ENCODE measurements at places on chromosomes 4 and X.

DNA sequence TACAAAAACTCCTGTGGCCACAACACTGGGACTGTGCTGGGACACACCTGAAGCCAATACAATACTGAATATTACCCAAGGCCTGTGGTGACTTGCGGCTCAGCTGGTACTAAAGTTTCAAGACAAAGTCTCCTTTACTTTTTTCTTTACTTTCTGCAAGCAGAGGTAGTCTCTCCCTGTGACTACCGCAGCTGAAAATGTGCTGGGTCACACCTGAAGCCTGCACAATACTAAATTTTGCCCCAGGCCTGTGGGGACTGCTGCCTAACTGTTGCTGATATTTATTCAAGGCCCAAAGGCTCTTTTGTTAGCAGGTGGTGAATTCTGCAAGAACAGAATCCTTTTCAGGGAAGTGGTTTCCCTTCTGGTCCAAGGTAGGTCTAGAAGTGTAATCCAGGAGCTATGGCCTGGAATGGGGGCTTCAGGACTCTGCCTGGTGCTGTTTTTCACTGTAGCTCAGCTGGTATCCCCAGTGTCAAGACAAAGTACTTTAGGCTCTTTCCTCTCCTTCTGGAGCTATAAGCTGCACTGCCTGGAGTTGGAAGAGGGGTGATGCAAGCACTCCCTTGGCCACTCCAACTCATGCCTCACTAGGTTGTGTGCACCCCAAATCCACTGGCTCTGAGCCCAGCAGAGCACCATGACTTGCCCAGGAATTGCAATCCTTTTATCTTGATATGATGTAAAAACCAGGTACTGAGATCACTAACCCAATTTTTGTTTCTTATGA is 489.4 kb downstream of the TECRL start:
- DNase-seq: no peak

- DNase-seq: peak; percentile 64
These were observed 175.5 kb downstream of the DHRSX start for GRCh38 chrX:2325076-2325784.

- no peak for DNase-seq
These were observed 992 bp downstream of the GDPD2 start for GRCh38 chrX:70423936-70424675.

DNA sequence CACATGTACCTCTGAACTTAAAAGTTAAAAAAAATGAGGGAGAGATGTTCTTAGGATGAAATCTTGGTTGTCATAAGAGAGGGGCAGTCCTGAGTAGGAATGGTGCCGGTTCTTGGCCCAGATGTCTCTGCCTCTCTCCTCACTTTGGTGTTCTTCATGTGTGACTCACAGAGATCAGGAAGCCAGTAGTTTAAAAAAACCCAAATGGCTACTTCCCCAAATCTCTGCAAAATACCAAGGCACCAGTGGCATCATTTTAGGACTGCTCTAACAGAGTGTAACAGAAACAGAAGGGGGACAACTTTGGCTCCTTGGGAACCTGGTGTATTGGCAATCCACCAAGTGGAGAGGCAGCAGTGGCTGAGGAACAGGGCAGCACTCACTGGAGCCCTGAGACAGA is 116.8 kb downstream of the SCD5 start:
- DNase-seq: no peak

DNA sequence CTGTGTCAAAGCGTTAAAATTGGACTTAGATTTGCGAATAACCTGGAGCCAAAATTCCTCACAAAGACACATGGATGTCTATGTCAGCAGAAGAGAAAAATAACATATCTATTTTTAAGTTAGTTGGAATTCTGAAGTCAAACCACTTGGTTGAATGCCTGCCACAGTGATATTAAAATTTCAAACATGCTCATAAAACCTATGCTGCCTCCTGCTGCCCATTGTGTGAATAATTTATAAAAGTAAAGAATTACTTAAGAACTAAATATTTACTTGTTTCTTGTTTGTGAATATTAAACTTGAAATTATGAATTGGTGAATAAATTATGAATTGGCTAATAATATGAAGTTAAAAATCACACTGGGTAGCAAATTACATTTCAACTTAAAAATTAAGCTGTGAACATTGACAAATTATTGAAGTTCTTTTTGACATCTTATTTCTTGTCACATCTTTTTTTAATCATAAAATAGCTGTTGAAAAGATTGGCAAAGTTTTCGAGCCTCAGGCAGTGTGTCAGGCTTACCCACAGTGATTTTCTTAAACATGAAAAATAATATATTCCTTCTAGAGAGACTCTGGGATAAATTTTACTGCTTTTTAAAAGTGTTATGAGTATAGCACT is 35.4 kb downstream of the FABP2 start:
- no peak for DNase-seq

GRCh38 chr4:56874923-56875322 is 32.8 kb upstream of the REST start:
- no peak for DNase-seq

DNA sequence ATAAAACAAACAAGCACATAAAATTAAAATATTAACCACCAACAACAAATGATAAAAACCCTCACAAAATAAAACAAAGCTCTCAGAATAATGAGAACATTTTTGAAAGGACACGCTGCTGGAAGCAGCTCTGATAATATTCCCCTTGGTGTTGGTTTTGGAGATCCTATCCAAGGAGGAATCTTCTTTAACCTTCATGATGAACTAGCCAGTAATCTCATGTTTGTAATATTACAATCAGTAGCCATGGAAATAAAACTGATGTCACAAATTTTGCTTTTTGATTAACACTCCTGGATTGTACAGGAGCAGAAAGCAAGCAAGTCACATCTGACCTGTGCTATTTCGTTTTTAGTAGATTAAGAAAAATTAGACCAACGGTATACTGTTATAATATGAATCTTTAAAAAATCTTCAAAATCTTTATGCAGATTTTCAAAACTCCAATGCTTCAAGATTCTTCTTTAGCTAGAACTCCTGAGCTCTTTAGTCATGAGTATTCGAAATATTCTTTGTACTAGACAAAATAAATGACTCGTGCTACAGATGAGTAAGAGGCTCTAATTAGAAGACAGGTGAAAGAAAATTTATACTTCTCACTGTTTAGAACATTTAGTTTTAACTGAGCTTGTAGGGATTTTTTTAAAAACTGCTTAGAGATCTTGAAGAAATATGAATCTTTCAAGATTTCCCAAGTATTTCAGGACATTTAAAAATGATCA is 154.1 kb downstream of the RASL11B start:
- no peak for DNase-seq

DNA sequence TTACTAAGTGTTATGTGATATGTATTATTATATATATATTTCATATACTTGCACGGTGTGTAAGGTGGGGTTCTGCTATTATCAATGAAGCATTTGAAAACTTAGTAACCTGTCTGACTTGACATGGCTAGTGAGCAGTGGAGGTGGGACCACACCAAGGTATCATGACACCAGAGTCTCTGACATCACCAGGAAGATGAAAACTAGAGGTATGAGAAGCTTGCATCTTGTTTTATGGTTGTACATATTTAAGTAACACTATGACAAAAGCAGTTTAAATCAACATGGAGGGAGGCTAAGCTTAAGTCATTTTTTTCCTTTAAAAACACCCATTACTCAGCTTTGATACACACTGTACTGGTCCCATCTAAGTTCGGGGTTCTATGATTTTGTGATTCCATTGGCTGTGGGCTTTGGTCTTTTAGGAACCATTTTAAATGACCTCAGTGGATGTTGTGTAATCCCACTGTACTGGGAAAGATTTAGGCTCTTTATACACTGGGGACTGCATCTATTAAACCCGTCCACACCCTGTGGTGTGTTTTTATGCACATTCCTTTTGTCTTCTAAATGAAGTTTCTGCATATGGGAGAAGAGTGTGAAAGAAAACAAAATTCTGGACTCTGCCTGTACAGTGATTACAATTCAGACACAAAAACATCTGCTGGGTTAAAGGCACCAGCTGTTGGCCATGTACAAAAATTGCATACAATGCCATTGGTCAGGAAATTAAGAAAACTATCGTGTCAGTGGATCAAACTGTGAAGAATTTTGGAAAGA is 570.6 kb downstream of the SPRY1 start:
- DNase-seq: no peak

DNA sequence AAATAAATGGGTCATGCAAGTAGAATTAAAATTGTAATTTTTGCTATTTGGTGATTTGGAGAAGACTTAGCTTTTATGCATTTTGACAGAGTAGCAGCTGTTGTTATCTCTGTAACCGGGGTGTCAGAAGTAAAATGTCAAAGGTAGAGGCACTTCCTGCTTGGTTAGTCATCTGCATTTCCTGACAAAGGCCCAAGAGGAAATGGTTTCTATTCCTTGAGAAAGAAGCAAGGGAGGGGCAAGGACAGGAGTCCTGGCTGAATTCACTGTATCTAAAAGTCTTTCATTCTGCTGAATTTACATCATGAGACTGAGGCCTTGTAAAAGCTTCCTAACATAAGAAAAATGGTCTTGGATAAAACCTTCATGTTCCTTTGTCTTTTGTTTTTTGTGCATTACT is 550.9 kb upstream of the BOD1L1 start:
- no peak for DNase-seq

DNA sequence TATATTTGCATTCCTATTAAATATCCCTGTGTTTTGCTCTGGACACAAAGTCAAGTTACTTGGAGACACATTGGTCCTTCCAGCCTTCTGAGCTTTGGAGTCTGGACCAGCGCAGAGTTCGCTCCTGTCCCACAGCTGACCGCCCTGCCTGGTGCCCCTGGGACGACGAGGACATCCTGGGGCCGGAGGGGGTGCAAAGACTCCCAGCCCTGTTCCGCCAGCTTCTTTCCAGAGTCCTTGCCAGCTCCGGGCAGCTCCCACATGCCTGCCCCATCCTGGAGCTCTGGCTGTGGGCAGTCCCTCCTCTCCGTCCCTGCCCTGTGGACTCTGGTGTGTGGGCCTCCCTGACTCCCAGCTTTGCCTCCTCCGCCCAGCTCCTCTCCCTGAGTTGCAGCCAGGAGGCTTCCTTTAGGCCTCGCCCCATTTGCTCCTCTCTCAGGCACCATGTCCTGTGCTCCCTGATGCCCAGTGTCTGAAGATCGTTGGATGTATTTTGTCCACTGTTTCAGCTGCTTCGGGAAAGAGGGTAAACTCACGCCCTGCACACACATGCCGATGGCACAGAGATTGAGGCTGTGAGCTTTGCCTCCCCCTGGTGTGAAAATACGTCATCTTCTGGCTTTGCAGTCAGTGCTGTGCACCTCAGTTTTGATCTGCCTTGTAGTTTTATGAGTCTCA is 4.9 kb upstream of the PCGF3 start:
- no peak for DNase-seq

DNA sequence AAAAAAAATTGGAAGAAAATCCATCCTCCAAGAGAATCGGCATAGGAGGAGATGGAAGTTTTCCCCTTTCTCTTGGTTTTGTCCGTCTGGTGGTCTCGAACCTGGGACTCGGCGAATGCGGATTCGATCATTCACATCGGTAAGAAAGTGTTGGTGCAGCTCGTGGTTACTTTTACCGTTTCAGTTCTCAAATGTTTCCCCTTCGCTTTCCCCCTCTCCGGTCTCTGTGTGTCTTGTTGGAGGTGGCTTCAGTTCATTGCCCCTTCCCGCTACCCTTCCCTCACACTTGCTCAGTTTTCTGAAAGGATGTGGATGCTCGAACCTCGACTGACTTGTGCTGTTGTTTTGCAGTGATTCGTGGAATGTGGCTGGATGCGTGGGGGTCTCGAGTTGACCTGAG is 840 bp downstream of the GRID2 start:
- peak; percentile 52 for DNase-seq

GRCh38 chr4:125459531-125459930 is 144.8 kb downstream of the FAT4 start:
- DNase-seq: no peak

DNA sequence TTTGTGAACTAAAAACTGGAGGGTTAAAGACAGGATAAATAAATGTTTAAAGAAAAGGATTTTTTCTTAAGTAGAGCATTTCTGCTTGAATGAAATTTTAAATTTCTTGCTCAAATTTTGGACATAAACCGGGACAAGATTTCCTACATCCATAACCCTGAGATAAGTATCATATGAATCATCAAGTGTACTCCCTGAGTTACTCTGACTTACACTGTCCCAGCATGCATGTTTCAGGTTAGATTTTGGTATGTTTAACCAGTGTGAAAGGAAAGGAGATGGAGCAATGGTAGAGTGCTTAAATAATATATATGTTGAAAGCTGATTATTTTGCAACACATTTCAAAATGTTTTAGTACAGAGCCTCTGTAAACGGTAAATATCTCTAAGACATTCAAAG is 175.2 kb downstream of the ADGRL3 start:
- DNase-seq: no peak

DNA sequence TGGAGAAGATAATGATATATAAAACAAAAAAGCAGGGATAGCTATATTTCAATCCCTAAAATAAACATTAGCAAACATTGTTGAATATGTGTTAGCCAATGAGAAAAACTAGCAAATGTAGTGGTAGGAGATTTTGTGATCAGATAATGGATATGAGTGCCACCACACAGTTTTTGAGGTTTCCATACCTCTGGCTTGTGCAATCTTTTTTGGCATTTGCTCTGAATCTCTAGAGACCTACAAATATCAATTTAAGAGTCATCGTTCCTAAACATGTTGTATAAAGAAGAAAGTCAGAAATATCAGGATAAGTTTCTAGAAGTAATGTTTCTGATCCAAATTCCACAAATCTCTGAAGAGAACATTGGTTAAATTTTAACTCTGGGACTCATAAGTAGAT is 308.7 kb downstream of the PDGFC start:
- DNase-seq: no peak

DNA sequence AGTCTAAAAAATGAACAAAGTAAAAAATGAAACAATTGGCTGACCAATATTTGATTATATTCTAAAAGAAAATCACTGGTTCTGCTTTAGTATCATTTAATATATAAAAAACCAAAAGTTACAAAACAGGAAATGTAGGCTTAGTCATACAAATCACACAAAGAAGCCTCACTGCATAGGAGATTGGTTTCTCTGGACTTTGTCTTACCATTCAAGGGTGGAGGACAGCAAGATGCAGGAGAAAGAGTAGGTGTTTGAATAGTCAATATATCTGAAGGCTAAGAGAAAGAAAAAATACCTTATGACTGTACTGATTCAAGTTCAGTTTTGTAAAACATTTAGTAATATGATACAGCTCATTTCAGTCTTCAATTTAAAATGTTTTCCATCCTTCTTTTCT is 28.6 kb upstream of the TAF9B start:
- DNase-seq: no peak

GRCh38 chr4:48250980-48251379 is 18.7 kb downstream of the TEC start:
- no peak for DNase-seq

GRCh38 chr4:153494562-153494961 is 28.4 kb downstream of the TMEM131L start:
- DNase-seq: no peak

- DNase-seq: no peak
These were observed 29.2 kb upstream of the FGFBP2 start for GRCh38 chr4:15992167-15992485.

DNA sequence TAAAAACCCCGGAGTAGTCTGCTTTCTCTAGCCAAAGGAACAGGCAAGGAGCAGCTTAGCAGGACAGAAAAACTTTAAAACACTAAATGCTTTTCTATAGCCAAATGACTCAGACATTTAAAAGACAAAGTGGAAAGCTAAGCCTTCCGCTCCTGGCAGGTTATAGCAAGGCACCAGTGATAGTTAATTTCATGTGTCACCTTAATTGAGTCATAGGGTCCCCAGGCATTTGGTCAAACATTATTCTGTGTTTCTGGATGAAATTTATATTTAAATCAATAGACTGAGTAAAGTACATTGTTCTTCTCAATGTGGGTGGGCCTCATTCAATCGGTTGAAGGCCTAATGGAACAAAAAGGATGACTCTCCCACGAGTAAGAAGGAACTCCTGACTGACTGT is 885.7 kb upstream of the ADGRL3 start:
- DNase-seq: no peak

GRCh38 chr4:168722391-168722790 is 225.5 kb downstream of the PALLD start:
- no peak for DNase-seq
